ENCODE measurements at places on chromosomes 7 and 10. TPM values are rescaled to one million over a fixed set of nuclear protein-coding genes. Genes with fewer than 3 reads are reported as not detected.

GRCh38 chr7:98186452-98187137 lies 24.6 kb upstream of the BHLHA15 start:
- no peak overlapping the region for H3K27ac ChIP-seq
- no peak overlapping the region for H3K4me3 ChIP-seq
- no peaks in the 10 kb centered on the region for H3K36me3 ChIP-seq
- no peaks in the 10 kb centered on the region for H3K27me3 ChIP-seq
- no peak for DNase-seq

The DNAJC30 gene
- total RNA-seq, result 19.7 TPM

The TSPAN33 gene
- 35.7 TPM for total RNA-seq

The RFC2 gene
- 10.8 TPM for total RNA-seq

DNA sequence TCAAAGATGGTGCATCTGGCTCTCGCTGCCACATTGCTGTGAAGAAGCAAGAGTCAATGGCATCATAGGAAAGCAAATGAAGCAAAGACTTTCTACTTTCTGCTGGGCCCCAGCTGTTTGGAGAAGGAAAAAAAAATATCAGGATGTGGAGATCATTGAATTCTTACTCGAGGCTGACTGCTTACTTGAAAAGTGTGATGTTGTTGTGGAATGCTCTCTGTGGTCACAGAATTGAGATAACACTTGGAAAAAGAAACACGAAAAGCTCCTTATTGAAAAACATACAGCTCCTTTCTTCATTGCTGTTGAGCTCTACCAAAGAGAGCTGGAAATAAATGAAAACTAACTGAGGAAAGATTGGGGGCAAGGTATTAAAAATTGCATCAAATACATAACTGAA lies 157.4 kb upstream of the TBX20 start:
- no peak overlapping the region for H3K27ac ChIP-seq
- DNase-seq, result no peak
- H3K4me3 ChIP-seq, result no peak overlapping the region

GRCh38 chr10:103640436-103641181 lies 147.1 kb downstream of the NEURL1 start:
- peaks cover 44% of the 10 kb centered on the region for H3K4me1 ChIP-seq
- peak; percentile 74 for DNase-seq
- no peak overlapping the region for H3K27ac ChIP-seq
- H3K36me3 ChIP-seq, result no peaks in the 10 kb centered on the region
- no peaks in the 10 kb centered on the region for H3K27me3 ChIP-seq

GRCh38 chr10:80518807-80519360 lies 18.8 kb upstream of the SH2D4B start:
- DNase-seq, result no peak
- no peaks in the 10 kb centered on the region for H3K27me3 ChIP-seq
- no peaks in the 10 kb centered on the region for H3K36me3 ChIP-seq
- no peak overlapping the region for H3K27ac ChIP-seq

The DTX2 gene
- 239 TPM for total RNA-seq

The MLXIPL gene
- total RNA-seq, result 215 TPM

GRCh38 chr10:120387326-120387725 lies 69.7 kb upstream of the PLPP4 start:
- no peaks in the 10 kb centered on the region for H3K4me1 ChIP-seq
- H3K4me3 ChIP-seq, result no peak overlapping the region
- H3K36me3 ChIP-seq, result no peaks in the 10 kb centered on the region
- DNase-seq, result no peak
- no peaks in the 10 kb centered on the region for H3K27me3 ChIP-seq
- no peak overlapping the region for H3K27ac ChIP-seq

DNA sequence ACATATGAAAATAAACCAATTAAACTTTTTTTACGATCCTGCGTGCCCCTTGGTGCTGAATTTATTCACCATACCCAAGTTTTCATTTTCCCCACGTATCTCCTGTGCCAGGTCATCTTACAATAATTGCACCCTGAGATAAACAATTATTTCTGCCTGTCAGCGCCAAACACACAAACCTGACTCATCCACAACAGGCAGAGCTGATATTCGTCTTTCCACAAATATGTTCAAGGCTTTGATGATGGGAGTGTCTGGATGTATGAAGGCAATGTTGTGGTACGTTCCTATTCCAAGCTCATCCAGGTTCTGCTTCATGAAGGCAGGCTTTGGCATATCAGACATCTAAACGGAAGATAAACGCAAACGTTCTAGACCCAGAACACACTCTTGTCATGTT lies 45.8 kb upstream of the RHEB start:
- H3K36me3 ChIP-seq, result no peaks in the 10 kb centered on the region
- no peaks in the 10 kb centered on the region for H3K27me3 ChIP-seq
- H3K4me1 ChIP-seq, result no peaks in the 10 kb centered on the region
- H3K27ac ChIP-seq, result no peak overlapping the region
- DNase-seq, result no peak

DNA sequence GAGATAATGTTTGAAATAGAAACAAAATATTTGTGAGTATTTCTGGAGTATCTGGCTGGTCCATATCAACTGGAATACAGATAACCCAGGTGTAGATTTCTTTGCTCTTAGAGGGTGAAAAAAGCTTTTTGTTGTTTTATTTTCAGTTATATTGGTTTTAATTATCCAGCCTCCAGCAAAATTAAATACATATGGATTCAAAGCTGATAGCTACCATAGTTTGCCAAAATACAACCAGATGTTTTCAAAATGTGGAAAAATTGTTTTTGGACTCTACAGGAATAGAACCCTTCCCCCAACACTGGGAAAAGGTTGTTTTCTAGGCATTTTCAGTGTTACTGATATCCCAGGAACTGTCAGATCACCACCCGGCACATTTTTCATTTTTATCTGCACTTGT lies 30.1 kb downstream of the LRRC17 start:
- H3K36me3 ChIP-seq, result no peaks in the 10 kb centered on the region
- H3K27ac ChIP-seq, result peak overlapping the region; percentile 16
- no peak for DNase-seq
- H3K4me1 ChIP-seq, result peaks cover 15% of the 10 kb centered on the region

DNA sequence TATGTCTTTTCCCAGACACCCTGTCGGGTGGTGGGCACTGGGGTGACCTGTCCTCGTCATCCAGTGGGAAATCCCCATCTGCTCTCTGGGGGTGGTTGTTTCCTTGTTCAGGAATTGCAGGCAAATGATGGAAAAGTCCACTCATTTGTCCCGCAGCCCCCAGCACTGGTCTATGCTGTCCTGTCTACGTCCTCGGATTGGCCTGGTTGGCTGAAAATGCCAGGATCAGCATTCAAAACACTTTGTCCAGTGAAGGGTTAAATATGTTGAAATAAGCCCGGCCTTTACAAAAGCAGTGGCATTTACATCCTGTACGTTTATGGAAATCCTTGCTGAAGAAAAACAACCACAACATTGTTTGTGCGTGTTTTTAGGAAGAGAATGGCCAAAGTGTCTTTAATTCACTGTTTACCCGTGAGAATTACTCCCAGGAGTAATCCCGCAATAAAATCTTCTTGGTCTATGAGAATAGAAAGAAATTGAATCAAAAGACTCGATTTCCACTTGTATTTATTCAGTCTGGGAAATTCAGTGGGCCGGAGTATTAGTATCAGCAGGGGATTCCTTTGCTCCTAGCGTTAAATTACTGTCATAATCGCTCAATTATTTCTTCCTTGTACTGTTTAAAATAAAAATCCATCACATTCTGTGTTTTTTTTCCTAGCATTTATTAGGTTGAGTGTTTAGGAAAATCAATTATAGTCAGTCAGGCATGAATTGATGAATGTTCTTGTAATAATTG lies 116.8 kb upstream of the SH2B2 start:
- no peak overlapping the region for H3K4me3 ChIP-seq
- no peaks in the 10 kb centered on the region for H3K4me1 ChIP-seq
- no peaks in the 10 kb centered on the region for H3K36me3 ChIP-seq
- H3K27me3 ChIP-seq, result no peaks in the 10 kb centered on the region
- DNase-seq, result no peak
- H3K27ac ChIP-seq, result peak overlapping the region; percentile 57
